ENCODE measurements at places on chromosomes 12 and 14. TPM values are rescaled to one million over a fixed set of nuclear protein-coding genes. Genes with fewer than 3 reads are reported as not detected.

DNA sequence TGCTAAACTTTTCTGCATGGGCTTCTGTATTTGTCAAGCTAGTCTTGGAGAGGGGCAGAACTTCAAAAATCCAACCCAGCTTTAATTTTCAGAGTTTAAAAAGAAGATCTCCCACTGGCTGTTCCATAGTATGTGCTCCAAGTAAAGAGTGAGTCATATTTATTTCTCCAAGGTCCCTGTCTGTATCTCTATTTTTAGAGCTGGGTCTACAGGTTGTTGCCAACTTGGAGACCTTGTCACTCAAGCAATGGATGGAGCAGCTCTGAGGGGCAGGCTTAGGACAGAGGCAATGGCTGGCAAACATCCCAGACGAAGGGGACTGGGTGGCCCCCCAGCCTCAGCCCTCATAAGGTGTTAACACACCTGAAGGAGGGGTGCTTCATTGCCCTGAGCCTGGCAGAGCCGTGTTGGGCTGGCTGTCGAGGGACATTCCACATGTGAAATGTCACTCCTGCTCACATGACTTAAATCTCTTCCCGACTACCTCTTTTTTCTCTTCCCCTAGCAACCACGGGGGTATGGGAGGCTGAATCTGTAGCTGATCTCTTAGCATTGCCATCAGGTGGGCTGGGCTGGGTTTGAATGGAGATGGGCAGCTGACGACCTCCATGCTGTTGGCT is 103.1 kb downstream of the SMOC1 start:
- no peaks in the 10 kb centered on the region for H3K4me1 ChIP-seq
- H3K27me3 ChIP-seq: peaks cover 4% of the 10 kb centered on the region
- no peaks in the 10 kb centered on the region for H3K36me3 ChIP-seq
- no peak overlapping the region for H3K4me3 ChIP-seq

DNA sequence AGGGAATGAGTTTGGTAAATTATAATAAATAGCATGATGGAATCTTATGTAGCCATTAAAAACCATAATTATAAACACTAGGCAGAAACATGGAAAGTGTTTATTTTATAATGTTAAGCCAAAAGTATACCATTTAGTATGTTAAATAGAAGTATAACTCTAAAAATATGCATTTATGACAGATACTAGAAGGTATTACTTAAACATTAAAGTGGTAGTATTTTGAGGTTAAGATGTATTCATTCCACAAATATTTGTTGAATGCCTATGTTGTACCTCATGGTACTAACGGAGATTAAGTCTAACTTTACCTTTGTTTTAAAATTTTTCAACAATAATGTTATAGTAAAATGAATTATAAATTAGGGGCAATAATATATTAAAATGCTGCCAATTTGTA is 24.1 kb downstream of the TTC8 start:
- no peaks in the 10 kb centered on the region for H3K36me3 ChIP-seq
- no peak overlapping the region for H3K27ac ChIP-seq
- DNase-seq: no peak
- H3K27me3 ChIP-seq: no peaks in the 10 kb centered on the region
- H3K4me3 ChIP-seq: no peak overlapping the region

DNA sequence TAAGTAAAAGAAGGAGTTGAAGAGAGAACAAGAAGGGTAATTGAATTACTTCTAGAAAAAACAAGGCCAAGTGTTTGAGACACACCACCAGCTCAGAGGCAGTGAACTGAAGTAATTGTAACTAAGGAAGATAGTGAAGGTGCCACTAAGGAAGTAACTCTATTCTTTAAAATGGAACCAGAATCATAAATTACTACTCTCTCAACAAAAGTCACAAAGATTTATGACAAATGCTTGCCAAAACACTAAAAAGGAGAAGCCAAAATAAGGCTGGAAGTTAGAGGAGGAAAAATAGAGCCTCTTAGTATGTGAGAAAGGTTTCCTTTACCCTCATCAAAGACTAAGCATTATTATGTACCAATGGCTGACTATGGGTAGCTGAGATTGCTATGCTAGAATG is 208.5 kb downstream of the MDGA2 start:
- no peak overlapping the region for H3K27ac ChIP-seq
- DNase-seq: no peak
- H3K36me3 ChIP-seq: no peaks in the 10 kb centered on the region
- no peak overlapping the region for H3K4me3 ChIP-seq

GRCh38 chr12:49366652-49367380 is 446 bp upstream of the SPATS2 start:
- peak overlapping the region; percentile 96 for H3K27ac ChIP-seq
- peaks cover 25% of the 10 kb centered on the region for H3K4me1 ChIP-seq
- no peaks in the 10 kb centered on the region for H3K27me3 ChIP-seq
- peak overlapping the region; percentile 75 for H3K4me3 ChIP-seq

- H3K36me3 ChIP-seq: no peaks in the 10 kb centered on the region
- H3K4me1 ChIP-seq: no peaks in the 10 kb centered on the region
These were observed 213.6 kb downstream of the DIO2 start for GRCh38 chr14:79997509-79998208.

CCDC175 gene
- not detected for total RNA-seq

DIO3 gene
- total RNA-seq: not detected

EEA1 gene
- 18.0 TPM for total RNA-seq

Measured in K562 (cell line).